SK-MEL-5 (cell line): ENCODE measurements at places on chromosomes 6 and 20.

- no peak for DNase-seq
Observed at GRCh38 chr6:7142918-7143475, 35.2 kb downstream of the RREB1 start.

DNA sequence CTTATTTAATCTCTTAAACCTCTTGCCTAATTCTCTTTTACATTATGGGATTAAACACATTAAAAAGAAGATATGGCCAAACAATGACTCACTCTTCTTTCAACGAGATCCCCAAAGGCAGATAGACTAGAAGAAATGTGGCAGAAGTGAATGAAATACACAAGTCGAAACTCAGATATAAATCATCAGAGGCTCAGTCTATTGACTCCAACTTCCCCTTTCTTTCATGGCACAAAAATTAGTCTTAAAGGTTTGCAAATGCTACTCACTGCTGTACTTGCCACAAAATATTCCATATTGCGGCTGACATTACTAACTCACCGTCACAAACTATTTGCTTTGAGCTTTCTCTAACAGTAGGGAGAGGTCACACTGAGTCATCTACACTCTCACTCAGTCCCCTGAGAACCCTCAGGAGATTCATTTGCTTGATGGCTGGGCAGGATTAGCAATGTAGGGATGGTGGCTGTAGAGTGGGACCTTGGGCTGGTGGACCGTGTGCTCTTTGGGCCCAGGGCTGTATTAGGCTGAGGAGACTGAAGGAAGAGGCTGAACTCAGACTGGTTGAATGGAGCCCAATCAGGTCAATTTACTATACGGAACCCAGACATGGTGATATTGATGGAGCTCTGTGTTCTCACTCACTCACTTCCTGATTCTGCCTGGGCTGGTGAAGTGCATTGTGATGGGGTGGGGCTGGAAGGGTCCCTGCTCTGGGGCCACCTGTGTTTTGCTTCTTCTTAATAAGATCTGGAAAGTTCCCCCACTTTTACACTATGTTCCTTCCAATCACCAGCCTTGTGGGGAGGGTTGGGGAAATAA lies 42.8 kb upstream of the UBR2 start:
- DNase-seq: no peak

DNA sequence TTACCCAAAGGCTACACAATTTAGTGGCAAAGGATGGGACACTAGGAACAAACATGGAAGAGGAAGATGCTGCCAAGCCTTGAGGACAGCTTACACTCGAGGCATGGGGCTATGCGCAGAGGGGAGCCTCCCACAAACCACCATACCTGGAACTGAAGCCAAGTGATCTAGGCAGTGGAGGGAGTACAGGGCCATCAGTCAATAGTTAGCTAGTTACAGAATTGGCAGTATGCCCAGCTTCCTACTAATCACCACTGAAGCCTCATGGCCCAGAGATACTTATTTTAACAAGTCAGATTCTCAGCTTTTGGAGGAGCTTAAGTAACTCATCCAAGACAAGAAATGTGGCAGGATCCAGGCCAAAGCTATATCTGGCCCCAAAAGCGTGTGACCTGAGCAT lies 226.6 kb upstream of the MOCS1 start:
- DNase-seq: no peak

DNA sequence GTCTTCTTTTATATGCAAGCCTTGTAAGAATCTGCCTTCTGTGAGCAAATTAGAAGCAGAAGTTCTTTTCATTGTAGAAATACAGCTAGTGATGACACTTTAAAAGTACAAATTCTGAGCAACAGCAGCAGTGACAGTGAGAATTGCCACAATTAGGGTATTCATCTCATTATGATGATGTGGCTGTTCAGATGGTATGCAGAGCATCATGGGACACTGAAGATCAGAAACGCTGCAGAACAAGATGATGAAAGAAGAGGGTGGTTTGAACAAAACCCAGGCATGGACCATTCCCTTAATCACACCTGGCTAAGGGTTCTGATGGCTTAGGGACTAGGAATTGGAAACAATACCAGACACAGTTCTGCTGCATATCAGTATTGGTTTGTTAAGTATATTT lies 312.7 kb upstream of the TBX18 start:
- DNase-seq: no peak

DNA sequence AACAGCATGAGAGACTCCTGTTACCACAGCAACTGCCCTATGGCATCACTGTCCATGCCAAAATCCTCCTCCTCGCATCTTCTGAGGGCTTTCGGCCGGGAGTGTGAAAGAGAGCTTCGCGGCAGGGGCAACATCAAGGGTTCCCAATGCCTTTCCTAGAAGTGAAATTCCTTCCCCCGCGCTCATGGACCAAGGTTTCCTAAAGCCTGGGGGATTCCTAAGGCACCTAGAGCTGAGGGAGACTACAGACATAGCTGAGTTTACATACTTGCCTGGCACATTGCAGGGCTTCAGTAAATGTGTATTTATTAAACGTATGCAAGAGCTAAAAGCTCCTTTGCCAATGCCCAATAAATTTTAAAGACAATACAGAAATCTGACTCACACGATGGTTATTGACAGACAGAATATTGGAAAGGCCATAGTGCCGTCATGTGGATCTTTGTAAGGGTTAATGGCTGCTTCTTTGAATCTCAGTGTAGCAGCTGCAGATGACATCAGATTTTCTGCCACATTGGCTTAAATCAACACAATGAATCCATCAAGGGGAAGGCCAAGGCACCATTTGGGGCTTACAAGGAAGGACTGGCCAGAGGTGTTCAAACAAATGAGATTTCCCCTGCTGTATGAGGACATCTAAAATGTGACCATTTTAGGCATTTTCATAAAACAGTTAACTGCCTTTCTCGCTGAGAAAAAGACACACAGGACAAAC lies 281.2 kb upstream of the JARID2 start:
- DNase-seq: no peak

- DNase-seq: no peak
Observed at GRCh38 chr6:35386989-35387388, 44.6 kb downstream of the PPARD start.

DNA sequence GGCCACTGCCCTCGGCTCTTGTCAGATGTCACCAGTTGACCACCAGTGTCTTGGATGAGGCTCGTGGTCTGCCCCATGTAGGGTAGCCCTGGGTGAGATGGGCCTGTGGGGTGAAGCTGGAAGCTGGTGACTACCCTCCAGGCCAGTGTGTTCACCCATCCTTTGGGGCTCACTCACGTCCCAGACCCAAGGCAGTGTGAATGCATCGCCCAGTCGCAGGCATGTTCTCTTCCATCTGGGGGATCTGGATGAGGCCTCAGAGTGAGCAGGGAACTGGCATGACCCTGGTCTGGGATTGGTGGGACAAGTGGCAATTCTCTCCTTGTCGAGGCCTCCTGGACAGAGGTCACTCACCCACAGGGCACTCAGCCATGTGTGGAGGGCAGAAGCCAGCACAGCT lies 120.1 kb upstream of the PHACTR3 start:
- DNase-seq: no peak

- no peak for DNase-seq
Observed at GRCh38 chr6:150282806-150283205, 86.0 kb upstream of the IYD start.

- DNase-seq: no peak
Observed at GRCh38 chr20:39839399-39840119, 849.5 kb downstream of the MAFB start.

DNA sequence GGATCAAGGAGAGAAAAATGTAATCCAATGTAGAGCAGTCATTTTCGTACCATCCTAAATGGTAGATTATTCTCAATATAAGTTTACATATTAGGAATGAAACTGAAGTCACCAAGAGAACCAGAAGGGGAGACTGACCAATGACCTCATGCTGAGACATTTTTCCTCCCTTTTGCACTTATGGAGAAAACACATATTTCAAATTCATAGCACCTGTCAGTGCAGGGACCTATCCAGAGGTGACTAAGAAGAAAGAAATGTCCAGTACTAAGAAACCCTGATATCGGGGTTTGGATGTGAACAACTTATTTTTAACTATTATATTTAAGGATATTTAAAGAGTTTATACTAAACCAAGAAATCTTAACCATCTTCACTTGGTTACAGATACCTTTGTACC lies 16.6 kb upstream of the LYRM2 start:
- no peak for DNase-seq

- DNase-seq: no peak
Observed at GRCh38 chr6:93494057-93494456, 74.7 kb upstream of the EPHA7 start.

- DNase-seq: peak; percentile 84
Observed at GRCh38 chr20:37901654-37902503, 1.0 kb upstream of the VSTM2L start.

GRCh38 chr6:115668781-115669180 lies 391.9 kb downstream of the FRK start:
- no peak for DNase-seq
